SJSA1 (cell line): ENCODE measurements at places on chromosomes 7 and 10.

- no peak for DNase-seq
These were observed 119.4 kb upstream of the STK17A start for GRCh38 chr7:43463401-43463980.

- DNase-seq, result no peak
These were observed 126.9 kb downstream of the VIPR2 start for GRCh38 chr7:159017741-159018140.

DNA sequence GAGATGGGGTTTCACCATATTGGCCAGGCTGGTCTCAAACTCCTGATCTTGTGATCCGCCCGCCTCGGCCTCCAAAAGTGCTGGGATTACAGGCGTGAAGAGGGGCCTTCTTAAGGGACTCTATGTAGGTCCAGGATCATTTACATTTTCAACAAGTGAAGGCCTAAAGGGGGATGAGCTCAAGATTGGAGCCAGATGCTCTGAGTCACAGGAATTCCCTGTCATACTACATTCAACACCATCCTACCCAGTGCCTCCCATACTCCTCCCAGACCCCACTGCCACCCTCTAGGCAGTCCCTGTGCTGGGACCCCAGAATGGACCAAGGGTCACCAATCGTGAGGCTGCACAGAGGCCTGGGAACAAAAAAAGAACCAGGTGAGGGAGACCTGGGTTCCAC is 29.9 kb downstream of the CYTH3 start:
- no peak for DNase-seq

DNA sequence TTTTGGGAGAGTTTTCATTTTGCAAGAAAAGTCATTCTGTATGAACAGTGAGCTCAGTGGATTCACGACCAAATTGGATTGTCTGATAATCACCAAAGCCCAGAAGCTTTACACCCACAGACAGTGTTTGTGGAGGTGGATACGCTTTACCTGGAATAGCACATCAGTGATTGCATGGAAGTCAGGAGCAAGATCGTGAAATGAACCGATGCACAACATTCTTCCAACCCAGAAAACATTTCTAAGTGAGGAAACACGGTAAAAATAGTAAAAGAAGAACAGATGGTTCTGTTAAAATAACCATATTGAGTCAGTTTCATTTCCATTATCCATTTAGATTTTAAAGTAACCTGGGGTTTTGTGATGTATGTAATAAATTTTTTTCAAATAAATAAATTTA is 478.2 kb upstream of the PFKP start:
- DNase-seq, result no peak

DNA sequence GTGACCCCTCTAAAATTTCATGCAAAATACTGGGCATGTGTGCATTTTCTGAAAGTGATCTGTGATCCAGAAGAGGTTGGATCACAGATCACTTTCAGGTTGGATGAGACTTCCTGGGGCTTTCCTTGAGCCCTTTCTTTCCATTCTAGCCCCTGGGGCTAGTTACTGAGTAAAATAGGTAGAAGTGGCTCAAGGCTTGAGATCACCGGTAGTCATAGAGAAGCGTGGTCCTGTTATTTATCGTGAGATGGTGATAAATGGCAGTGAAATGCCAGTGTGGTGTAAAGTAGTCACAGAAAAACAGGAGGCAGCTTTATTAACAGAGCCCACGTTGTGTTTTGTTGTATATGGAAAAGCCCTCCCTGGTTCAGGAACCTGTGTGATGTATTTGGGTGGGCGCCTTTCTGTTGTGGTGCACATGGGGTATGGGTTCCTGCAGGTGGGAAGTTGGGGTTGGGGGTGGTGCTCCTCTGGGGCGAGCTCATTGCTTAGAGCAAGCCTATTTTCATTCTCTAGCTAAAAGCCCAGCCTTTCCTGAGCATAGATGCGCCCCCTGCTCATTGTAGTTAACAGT is 34.0 kb upstream of the SH2D4B start:
- DNase-seq, result no peak

GRCh38 chr7:44309271-44310091 is 15.9 kb downstream of the CAMK2B start:
- no peak for DNase-seq

GRCh38 chr7:115474137-115474536 is 552.2 kb downstream of the MDFIC start:
- DNase-seq, result no peak

GRCh38 chr7:151780631-151781030 is 96.3 kb downstream of the PRKAG2 start:
- no peak for DNase-seq

DNA sequence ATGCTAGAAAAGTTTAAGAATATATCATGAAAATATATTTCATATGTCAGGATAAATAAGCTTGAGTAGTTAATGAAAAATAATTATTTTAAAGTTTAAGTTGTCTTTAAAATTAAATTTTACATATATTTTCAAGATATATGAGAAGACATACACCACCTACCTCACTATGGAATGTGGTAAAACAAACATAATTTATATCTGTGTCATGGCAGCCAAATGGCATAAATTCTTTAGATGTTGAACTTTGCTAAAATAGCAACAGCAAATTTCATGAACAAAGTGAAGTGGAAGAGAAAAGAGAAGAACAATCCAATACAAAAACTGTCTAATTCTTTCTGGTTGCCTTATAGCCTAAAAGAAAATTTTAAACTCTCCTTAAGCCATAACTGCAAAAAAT is 39.6 kb upstream of the SLC16A12 start:
- DNase-seq, result no peak

DNA sequence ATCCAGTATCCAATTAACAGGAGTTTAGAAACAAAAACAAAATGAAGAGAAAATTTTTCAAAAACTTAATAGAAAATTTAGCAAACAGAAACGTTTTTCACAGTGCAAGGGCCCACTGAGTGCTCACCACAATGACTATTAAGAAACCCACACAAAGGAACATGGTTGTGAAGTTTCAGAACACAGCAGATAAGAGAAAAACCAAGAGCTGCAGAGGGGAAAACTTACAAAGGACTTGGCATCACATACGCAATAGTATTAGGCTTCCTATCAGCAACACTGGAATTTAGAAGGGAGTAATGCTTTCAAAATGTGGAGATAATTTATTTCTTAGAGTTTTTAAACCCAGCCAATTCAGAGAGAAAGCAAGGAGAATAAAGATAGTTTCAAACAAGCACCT is 1.7 kb upstream of the C7orf25 start:
- DNase-seq, result no peak

DNA sequence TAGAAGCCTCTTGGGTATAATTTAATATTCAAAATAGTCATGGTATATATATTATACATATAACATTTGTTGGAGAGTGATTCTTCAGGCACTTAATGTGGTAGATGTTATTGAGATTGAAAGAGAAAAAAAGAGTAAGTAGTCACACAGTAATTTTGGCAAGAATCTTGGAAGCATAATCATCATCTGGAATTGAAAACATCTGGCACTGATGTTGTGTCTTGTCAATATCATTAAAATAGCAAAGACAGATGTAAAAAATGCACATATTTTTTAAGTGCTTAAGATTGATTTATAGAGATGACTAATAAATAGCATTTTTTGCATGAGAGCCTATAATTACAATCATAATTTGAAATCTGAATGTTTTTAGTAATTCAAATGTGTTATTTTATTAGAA is 9.5 kb downstream of the SEMA3D start:
- no peak for DNase-seq

DNA sequence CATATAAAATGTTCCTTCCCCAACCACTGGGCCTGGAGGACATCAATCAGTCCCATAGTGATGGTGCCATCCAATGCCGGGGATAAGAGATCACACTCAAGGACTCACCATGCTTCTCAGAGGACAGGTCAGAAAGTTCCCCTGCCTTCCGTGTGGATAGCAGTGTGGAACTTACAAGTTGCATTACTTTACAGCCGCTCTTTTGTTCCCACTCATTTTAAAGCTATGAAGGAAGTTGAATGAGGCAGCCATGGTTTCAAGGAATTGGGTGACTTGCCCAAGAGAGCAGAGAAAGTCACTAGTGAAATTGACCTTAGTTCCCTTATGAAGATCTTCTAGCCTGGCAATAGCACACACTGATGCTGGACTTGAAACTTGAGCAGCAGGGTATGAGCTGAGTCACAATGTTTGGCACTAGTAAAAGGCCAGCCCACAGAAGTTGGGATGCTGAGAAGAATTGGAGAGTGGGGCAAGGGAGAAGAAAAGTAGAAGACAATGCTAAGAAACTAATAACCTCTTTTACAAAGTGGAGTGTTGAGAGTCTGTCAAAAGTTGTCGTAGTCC is 78.7 kb downstream of the CXCL12 start:
- no peak for DNase-seq

- no peak for DNase-seq
These were observed 292.0 kb downstream of the CCDC3 start for GRCh38 chr10:12709521-12709963.

DNA sequence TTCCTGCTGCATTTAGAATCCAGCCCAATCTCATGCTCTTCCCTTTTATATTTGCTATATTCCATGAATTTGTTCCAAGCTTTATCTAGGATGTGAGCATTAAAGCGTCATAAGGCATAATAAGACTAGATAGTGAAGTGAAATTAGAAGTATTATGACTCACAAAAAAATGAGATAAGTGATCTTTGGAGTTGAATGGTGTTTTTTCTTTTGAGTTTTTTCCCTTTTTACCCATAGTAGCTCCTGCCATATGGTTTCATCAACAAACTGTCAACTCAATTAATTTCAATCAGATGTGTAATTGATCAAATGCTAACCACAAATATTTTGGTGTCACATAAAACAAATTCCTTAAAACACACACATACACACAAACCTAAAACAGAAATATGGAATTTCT is 17.0 kb downstream of the KLHDC10 start:
- no peak for DNase-seq

DNA sequence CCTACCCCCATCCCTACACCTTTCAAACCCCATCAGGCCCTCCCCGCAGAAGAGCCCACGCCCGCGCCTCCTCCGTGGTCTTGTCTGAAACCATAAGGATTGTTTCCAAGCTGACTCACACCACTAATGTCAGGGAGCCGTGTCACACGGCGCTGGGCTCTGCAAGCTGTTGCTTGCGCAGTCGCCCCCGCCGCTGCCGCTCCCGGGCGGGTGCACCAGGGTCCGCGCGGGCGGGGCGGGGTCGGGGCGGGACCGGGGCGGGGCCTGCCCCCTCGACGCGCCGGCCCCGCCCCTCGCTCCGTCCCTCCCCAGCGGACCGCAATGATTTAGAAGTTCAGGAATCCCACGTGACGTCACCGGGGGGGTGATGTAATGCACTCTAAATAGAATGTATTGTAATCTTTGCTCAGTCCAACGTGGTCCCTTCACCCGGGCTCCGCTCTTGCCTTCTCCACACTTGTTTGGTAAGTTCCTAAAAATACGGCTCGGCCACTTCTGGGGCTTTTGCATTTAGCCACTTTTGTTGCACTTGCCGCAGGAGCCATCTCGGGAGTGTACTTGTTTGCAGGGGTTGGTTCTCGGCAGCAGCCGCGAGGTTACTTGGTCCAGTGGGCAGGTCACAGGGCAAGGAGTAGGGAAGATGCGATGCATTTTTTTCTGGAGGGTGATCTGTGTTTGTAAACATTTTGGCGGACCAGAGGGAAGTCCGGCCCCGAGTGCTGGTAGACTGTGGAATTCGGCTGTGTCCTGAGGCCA is 3.2 kb upstream of the CREB5 start:
- peak; percentile 97 for DNase-seq

DNA sequence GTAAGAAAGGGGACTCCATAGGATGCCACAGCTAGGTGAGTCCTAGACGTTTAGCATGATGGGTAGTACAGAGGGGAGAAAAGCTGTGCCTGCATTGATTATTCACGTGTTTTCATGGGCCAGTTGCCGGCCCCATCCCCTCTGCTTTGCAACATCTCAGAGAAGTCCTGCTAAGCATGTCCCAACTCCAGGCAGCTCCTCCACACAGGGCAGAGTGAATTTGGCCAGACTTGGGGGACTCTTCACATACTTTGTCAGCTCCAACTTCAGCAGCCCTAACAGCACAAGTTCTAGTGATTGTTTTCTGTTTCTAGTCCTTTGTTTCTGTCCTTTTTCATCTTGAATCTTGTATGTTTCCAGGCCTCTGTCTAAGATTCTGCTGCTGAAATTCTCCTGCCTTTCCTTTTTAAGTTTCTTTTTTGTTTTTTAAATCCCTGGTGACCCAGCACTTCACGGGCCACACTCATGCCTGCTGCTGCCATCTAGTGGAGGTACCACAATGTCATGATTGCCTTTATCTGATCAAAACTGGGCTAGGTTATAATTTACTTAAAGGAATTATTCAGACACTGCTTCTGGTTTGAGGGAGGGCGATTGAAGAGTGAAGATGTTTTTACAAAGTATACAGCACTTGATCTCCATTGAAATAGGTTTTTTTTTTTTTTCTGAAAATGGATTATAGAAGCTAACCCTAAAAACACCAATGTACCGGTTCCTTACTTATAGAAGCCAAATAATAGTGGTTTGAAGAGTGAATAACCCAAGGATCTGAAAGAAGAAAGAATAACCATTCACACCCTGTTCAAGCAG is 276.9 kb downstream of the CSTF2T start:
- no peak for DNase-seq

- no peak for DNase-seq
These were observed 753.7 kb downstream of the SUGCT start for GRCh38 chr7:40888499-40888898.

- no peak for DNase-seq
These were observed 10.2 kb upstream of the CADPS2 start for GRCh38 chr7:122896509-122896908.

DNA sequence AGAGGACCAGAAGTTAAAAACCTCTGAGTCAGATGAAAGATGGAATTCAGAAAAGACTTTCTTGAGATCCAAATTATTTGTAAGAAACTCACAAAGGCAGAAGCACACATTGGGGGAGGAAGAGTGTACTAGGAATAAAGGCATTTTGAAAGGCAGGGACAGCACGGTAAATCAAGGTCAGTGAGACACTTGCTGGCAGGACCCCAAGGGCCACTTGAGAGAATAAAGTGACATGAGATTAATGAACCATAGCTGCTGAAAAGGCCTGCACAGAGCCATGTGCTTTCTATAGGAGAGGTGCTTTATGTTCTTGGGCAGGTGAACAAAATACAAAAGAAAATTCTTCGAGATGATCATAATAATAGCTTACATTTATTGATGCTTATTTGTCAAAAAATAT is 929.9 kb upstream of the MBL2 start:
- DNase-seq, result no peak

- DNase-seq, result no peak
These were observed 23.0 kb downstream of the NET1 start for GRCh38 chr10:5435328-5435727.

GRCh38 chr10:19745672-19746071 is 70.6 kb upstream of the PLXDC2 start:
- no peak for DNase-seq
